Stimulated activated CD4-positive, alpha-beta T cell treated with anti-CD3 and anti-CD28 coated beads, Interleukin-4, amount 100 ng/mL, for 4 hours (primary cell): ENCODE measurements at places on chromosomes 1 and 21.

- DNase-seq = no peak
Measured at GRCh38 chr1:182484531-182485257, 34.7 kb downstream of the RGSL1 start.

DNA sequence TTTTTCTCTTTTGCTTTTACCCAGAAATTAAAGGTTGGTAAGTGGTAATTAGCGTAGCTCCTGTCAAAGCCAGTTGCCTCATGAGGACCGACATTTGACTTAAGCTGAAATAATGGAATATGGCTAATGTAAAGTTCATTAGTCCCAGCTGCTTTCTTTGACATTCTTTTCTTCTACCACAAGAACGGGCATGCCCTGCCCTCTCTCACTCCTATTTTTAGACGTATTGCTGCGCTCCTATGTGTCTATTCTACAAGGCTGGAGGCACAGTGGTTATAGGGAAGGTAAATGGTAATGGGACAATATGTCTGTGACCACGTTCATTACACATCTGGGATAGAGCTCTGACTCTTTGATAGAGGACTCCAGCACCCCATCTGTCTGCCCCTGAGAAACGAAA lies 6.8 kb downstream of the CORT start:
- no peak for DNase-seq

DNA sequence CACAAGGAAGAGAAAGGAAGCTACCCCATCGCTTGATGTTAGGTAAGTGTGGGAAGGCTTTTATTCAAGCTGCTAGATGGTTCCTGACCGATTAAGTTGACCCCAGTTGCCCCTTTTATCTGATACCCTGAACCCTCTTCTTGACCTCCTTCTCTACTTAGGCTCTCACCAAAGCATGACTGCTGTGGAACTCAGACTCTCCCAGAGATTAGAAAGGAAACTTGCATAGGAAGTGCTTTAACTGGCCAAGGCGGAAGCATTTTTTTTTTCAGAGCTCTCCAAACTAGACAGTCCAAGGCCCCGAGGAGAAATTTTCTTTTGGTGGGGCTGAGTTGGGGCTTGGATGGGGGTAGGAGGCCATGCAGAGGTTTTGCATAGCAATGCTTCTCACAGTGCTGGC lies 101.3 kb upstream of the USP24 start:
- DNase-seq = no peak

DNA sequence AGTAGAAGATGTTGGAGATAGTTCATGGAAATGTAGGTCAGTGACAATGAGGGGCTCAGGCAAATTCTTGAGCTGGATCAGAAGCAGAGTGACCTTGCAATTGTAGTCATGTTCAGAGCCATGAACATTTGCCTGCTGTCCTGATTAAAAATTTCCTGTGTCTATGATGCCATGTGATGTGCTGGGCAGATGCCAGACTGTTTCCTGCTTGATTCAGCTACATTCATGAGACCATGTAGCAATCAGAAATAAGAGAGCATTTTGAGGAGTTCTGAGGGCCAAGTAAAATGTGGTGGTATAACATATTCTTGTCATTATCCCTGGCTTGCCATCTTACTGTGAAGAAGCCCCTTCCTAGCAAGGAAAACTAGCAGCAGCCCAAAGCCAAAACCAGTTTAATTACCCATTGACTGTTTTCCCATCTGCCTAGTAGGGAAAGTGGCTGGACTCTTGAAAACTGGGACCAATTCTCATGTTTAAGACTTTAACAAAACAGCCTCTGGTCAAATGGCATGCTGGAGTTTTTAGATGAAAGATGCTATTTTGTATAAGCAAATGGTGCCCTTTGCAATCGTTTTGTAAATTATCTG lies 118.3 kb downstream of the NOS1AP start:
- DNase-seq = no peak

DNA sequence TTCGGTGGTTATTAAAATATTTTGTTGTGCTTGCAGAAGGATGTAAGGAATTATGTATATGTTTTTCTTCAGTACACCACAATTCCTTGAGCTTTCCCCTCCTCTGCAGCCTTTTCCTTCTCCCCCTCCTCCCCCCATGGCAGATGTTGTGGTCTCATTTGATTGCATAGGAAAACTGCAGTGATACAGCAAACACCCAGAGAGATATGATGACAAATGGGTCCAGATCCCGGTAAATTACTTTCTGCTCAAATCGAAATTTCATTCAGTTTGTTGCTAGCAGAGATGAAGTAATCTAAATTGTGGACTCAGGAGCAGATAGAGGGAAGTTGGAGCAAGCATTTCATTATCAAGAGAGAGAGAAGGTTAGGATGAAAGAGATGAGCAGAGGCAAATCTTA lies 9.9 kb downstream of the LMO4 start:
- DNase-seq = no peak

DNA sequence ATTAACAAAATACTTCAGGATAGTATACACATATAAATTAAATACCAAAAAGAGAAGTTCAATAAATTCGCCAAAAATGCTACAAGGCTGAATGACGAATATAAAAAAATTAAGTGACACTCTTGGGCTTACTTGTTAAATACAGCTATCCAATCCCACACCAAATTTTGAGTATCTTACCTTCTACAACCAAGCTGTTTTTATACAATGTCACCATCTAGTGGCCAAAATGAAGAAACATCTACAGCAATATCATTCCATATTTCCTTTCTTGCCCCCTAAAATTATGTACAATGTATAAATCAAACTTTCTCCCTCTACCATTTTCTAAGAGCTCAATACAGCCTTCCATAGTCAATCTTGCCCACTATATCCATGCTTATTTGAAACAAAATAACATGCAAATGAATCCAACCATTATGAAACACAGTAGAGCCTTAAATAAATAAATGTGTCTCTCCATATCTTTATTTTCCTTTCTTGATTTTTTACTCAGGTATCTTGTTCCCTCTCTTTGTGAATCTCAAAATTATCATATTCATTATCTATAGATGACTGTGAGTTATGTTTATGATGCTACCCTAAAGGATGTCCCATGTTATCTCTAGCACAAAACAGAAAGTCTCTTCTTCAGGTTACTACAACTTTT lies 86.3 kb downstream of the ACBD6 start:
- DNase-seq = no peak

DNA sequence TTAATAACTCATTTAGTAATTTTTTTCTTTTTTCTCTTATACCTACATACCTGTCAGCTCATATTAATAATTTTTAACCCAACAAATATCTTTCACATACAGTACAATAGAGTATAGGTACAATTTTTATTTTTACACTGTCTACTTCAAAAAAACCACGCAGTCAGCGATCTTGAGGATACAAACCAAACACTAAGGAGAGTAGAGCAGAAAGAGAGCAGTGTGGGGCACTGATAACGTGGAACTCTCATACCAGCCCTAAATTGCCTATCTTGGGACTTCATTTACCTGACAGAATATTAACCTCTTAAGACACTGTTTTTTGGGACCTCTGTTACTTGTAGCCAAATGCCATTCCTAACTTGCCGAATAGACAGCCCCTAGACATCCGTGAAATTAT lies 5.5 kb downstream of the TRMT1L start:
- no peak for DNase-seq

DNA sequence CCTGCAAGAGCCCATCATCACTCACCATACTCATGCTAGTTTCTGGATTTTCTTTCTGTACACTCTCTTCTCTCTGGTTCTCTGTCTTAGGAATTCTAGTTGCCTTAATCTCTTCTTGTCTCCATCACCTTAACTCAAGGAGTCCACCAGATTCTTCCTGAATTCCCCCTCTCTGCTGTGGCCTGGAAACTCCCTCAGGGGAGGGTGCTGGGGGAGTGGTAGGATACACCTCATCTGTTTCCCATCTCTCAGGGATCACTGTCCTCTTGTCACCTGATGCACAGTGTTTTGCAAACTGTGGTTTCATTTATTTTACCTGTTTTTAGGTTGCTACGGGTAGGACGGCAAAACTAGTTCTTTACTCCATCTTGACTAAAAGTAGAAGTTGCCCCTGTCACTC lies 6.6 kb upstream of the GNG12 start:
- no peak for DNase-seq

DNA sequence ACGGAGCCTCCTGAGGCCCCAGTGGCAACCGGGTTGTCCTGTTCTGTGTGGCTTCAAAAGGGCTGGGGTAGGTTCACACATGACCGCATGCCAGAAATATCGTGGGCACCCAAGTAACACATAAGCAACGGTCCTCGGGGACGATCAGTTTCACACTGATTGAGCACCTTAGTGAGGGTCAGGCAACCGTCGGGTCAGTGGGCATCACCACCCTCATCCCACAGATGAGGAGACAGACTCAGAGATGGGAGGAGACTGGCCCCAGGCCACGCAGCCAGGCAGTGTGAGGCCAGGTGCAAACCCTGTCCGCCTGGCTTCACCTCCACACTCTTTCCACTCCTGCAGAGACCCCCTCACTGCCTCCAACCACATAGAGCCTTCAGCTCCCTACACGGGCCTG lies 309.8 kb downstream of the MATN1 start:
- no peak for DNase-seq

DNA sequence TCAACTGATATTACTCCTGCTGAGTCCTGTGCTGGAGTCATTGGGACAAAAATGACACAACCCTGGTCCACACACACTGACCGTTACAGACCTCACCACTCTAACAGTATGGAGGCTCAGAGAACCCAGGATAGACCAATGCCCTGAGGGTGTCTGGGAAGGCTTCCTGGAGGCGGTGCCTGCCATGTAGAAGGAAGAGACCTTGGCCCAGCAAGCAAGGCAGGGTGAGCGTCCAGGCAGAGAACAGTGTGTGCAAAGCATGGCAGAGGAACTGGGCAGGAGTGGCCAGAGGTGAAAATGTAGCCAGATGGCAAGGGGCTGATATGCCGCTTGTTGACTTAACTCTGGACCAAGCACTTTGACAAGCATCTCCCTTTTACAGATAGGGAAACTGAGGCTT lies 85.5 kb downstream of the VWA5B1 start:
- no peak for DNase-seq

- DNase-seq = no peak
Measured at GRCh38 chr1:84370266-84370665, 28.0 kb upstream of the DNASE2B start.

DNA sequence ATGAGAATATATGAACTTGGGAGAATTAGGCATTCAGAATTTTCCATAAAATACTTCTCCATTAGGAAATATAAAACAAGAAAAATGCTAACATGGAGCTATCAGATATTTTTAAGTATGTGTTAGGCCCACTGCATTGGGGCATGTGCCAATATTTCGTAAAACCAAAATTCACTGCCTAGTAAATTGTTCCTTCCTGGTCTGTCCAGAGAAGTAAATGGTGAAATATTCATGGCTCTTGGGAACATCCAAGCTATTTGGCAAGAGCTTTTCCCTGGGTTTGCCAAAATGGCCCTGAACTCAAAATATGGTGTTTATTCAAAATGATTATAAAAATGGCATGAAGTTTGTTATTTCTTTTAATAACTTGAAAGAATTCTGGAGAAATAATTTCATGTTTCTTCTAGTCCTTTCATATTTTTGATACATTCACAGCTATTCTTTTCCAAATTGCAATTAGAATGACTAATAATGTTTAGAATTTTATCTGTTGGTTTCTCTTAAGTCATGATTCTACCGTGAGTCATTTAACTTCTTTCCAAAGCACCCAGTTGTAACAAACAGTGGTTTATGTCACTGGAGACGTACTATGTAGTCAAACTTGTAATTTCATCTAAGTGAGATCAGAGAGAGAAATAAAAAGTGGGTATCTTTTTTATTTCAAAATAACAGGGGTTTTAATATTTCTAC lies 25.7 kb upstream of the SLC19A2 start:
- no peak for DNase-seq

DNA sequence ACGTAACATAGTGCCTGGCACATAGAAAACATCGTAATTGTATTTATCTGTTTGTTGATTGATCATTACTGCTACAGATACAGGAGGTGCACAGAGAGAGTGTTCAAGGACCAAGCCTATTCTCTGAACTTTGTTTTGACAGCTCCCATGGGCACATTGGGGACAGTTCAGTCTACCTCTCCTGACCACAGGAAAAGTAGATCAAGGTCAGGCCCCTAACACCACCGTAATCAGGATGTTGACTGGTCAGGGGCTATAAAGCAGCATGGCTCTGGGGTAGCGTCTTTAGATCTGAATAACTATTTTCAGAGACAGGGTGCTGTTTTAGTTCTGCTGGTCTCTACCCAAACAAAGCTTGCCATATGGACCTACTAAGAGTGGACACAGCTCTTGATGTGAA lies 223.1 kb upstream of the IRF2BP2 start:
- no peak for DNase-seq

- no peak for DNase-seq
Measured at GRCh38 chr21:32096411-32096810, 182.4 kb downstream of the MIS18A start.

GRCh38 chr1:93822730-93823425 lies 56.1 kb downstream of the DNTTIP2 start:
- DNase-seq = no peak

GRCh38 chr1:197145446-197146024 lies 934 bp downstream of the ASPM start:
- DNase-seq = no peak

DNA sequence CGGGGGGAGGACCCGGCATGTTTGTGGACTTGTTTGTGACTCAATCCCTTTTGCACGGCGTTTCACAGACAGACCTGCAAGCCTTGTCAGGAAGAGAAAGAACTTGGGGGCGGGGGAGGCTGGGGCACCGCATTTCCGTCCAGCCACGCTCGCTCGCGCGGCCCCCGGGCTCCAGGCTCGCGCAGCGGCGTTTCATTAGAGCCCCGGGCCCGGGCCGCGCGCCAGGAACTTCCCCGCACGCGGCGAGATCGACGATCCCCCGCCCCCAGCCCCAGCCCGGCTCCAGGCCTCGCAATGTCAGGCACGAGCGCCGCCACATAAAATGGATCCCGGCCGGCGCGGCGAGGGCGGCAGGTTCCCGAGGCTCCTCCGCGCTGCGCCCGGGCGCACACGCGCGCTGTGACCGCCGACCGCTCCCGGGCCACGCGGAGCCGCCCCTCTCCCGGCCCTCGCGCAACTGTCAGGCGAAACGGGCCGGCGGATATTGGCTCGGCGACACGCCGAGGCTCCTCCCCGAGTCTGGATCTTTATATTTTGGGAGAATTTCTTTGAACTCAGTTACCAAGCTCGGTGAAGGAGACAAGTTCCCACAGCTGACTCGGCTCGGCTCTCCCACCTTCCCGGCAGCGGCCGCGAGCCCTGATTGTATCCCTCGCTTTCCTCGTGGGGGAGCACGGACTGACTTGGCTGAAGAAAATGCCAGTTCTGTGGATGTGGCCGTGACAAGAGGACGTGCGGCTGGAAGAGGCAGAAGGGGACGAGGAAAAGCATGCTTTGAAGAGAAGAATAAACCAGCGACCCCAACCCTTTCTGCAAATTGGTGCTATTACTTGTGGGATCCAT lies at the start of gene KIF26B:
Gene KIF26B (plus strand): TSS at position 557 of the 843 bp plus-strand sequence. CDS start 440 bp downstream, outside the sequence.
- peak; percentile 27 for DNase-seq

DNA sequence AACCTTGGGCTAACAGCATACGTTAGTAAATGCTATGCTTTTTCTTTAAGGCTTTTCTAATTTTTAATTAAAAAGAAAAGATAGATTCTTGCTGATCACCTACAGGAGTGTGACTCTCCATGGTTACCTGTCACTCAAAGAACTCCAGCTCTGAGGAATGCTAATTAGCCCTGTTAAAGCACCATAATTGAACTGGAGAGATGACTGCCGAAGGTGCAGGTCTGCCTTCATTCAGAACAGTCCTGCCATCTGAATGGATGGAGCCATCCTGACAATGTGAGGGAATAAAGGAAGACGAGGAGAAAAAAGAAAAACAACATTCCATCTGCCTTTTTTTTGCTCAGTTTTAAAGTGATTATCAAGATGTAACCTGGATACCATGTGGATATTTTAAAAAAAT lies 94.6 kb downstream of the ATP6V1G3 start:
- no peak for DNase-seq
